NCI-H1417 treated with DMSO at 0.1 percent for 48 hours (cell line): ENCODE measurements at places on chromosomes 11 and 22.

DNA sequence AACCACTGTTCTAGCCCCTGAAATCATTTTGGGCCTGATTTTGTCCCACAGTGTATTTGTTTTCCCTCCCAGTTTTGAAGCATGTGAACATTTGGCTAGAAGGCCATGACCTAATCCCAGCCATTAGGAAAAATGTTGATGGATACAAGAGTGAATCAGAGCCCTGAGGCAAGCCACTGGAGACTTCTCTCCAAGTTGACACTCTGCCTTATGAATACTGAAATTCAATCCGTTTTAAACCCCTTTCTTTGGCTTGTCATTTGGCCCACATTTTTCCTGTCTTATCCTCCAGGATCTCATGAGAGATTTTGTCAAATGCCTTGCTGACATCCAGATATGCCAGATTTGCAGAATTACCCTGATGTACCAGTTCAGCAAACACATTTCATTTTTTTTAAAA, 158.8 kb downstream of the FAT3 start:
- no peak for DNase-seq

GRCh38 chr22:30562366-30562765, 12.1 kb downstream of the GAL3ST1 start:
- DNase-seq, result no peak

DNA sequence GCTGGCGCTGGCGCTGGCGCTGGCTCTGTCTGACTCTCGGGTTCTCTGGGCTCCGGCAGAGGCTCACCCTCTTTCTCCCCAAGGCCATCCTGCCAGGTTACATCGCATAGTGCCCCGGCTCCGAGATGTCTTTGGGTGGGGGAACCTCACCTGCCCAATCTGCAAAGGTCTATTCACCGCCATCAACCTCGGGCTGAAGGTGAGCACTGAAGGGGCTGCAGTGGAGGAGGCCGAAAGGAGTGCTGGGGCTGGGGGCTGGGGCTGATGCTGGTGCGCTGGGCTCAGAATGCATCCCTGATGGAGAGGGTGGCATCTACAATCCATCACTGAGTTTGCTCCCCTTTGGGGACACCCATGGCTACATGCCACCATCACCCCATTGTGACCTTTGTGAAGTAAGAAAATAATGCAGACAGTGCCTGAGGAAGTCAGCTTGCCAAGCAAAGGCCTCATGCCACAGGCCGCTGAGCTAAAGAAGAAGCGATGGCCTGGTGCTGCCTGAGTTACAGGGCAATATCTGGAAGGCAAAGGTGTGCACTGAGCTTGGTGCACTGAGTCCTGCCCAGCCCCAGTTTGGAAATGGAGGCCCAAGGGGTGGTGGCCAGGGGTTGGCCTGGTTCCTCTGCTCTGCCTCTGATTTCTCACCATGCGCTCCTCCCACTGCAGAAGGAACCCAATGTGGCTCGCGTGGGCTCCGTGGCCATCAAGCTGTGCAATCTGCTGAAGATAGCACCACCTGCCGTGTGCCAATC, 620 bp downstream of the SMPD1 start:
- no peak for DNase-seq

- no peak for DNase-seq
Observed at GRCh38 chr11:27696115-27696514, 4.1 kb downstream of the BDNF start.

- no peak for DNase-seq
Observed at GRCh38 chr11:2590131-2590964, 109.4 kb downstream of the KCNQ1OT1 start.
